ENCODE measurements at places on chromosomes 5 and 9.

GRCh38 chr5:77483682-77484081, 8.4 kb downstream of the WDR41 start:
- DNase-seq: no peak

DNA sequence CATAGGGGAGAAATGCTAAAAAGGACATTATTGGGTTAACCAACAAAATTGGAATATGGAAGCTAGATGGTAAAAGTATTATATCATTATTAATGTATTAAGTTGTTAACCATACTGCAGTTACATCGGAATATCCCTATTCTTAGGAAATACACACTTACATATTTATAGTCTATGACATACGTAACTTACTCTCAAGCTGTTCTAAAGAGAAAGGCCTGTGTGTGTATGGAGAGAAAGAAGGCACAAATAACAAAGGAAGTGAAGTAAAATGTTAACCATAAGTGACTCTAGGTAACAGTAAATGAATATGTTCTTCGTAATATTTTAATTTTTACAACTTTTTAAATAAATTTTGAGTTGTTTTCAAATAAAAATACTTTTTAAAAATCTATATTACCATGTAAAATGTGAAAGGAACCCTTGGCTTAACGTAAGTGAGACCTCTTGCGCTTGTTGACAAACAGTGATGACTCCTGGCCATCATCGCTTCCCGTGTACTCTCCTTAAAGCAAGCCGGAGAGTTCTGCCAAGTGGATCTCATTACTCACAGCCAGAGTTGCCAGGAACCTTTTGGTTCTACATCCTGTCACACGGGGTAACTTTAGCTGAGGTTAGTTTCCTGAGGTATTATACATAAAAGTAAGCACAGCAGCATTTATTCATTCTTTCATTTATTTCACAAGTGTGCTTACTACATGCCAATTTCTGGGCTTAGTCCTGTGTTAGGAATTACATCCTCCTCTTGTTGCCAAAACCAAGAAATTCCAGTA, 165.4 kb downstream of the EPB41L4A start:
- no peak for DNase-seq

DNA sequence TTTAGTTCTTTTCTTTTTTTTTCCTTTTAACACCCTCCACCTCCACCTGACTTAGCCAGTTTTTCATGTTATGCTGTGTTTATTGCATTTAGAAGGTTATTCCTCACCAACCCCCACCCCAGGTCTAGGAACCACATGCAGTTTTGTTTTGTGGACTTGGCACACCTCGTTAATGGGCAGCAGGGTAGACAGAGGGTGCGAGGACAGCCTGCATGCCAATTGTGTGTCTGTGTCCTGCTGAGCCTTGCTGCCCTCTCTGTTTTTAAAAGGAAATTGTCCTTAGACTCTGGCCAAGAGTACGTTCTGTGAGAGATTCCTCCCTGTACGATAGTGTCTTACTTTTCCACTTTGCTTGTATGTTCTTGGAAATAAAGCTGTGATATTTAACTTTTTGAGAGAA, 13.9 kb downstream of the PIK3R1 start:
- DNase-seq: no peak

- DNase-seq: no peak
Measured at GRCh38 chr9:22463205-22463604, 16.6 kb downstream of the DMRTA1 start.

- no peak for DNase-seq
Measured at GRCh38 chr5:25979086-25979485, 1059.3 kb downstream of the CDH9 start.

DNA sequence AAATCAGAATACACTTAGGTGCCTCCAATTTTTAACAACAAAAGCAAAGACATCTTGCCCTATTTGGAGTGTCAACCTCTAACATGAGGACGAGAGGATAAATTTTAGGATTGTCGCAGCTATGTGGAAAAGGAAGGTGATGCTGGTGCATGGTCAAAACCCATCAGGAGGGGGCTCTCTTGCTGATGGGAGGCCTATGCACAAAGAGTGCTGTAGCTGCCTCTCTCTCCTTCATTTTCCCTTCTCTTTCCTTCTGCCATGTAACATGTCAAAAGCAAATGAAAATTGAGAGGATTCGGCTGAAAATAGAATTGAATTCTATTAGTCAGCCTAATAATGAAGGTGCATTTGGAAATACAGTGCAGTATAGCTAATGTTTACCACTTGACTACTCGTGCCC, 578.7 kb upstream of the ZNF462 start:
- DNase-seq: no peak

GRCh38 chr5:14767053-14767452, 102.5 kb downstream of the OTULIN start:
- DNase-seq: no peak

DNA sequence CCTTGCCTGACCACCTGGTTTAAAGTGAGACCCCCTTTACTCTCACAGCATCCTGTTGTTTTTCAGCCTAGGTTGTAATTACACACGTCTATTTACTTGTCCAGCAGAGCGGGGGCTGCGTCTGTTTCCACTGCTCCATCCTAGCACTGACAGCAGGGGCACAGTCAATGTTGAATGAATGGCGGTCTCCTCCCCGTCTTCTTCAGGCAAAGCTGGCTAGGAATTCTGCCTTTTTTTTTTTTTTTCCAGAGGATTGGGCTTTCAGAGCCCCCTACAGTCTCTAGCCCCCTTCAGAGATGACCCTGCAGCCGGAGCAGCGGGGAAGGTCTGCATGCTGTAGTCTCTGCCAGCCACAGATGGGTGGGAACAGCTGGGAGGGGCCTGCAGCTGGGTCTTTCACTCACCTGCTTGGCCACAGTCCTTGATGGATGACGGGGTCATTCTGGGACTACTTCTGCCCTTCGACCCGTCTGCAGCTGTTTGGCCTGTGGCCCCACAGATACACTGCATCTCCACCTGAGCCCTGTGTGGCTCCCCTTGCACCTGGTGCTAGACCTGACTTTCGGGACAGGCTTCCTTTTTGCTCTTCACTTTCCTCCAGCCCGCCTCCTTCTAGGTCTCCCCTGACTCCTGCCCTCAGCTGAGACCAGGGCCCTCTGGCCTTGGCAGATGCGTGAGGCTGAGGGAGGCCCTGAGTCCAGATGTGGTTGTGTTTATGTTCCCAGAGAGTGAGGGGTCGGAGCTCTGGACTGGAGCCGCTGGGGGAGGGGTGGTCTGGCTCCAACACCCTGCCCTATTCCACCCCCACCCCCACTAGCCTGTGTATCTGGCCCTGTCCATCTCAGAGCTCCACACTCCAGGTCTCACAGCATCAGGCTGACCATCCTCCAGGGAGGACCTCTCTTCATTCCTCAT, 8.0 kb downstream of the PITX1 start:
- no peak for DNase-seq

- no peak for DNase-seq
Measured at GRCh38 chr5:66538531-66538930, 57.7 kb upstream of the MAST4 start.

DNA sequence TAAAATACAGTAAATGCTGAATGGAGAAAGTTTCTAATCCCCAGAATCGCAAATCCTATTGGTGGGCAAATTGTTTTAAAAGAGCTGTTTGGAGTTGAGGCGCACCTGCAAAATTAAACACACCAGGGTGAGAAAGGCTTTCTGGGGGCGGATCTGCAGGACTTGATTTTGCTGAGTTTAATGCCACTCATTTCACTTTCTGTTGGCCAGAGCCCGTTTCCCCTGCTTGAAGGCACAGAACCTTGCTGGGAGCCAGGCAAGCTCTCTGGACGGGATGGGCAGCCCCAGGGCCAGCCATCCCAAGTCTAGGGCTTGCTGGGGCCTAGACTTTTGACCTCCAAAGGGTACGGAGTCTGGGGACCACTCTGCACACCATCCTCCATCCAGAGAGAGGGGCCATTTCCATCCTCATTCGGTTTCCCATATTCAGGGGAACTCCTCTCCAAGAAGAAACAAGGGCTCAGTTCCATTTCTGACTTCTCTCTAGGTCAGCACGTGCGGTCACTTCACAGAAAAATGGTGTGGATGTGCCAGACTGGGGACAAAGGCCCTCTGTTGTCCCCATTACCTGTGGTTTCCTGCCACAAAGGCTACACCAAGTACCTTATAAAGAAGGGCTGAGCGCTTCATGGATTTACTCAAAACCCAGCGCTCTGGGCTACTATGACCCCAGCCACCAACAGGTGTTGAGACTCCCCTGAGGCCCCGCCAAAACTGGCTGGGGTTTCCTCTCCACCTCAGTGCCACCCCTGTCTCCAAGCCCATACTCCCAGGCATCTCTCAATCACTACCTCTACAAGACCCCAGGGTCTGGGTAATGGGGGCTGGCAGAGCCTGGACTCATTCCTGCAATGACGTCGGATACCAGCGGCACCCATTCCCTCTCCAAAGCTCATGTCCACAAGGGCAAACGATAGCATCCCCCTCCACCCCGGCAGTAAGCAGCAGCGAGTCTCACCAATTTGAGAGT, 170.0 kb downstream of the AUH start:
- no peak for DNase-seq

GRCh38 chr5:135429301-135430134, 17.6 kb downstream of the DCANP1 start:
- no peak for DNase-seq

- no peak for DNase-seq
Measured at GRCh38 chr5:535846-536698, 11.8 kb upstream of the SLC9A3 start.

- no peak for DNase-seq
Measured at GRCh38 chr9:4709380-4709779, 30.0 kb downstream of the CDC37L1 start.

DNA sequence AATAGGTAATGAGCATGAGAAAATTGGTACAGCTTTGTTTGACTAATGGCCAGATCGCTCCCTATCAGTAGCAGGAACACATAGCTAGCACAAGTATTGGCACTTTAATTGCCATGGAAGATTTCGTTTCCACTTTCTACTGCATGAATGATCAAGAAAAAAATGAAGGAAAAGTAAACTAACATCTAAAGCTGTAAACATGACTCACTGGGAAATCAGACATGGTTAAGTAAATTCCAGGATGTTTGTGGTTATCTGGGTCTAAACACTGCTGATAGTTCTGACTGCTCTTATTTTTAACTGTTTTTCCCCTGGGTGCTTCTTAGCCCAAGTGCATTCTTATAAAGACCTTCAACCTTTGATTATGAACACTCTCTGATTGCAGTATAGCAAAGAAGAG, 388.9 kb downstream of the NR2F1-AS1 start:
- DNase-seq: no peak

DNA sequence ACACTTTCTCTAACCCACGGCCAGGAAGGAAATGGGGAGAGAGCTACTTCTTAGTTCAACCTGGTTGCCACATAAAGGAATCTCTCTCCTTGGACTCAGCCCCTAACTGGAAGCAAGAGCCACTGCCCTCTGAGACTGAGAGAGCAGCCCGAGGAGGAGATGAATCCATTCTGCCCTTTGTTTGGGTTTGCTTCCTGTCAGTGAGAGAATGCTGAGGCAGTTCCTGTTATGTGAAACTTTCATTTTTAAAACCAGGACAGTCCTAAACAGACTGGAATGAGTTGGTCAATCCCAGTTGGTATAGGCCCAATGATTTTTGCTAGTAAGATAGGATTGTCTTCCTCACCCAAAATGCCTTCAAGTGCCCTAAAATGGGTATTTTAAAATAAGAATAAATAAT, 205.1 kb downstream of the NTRK2 start:
- no peak for DNase-seq

DNA sequence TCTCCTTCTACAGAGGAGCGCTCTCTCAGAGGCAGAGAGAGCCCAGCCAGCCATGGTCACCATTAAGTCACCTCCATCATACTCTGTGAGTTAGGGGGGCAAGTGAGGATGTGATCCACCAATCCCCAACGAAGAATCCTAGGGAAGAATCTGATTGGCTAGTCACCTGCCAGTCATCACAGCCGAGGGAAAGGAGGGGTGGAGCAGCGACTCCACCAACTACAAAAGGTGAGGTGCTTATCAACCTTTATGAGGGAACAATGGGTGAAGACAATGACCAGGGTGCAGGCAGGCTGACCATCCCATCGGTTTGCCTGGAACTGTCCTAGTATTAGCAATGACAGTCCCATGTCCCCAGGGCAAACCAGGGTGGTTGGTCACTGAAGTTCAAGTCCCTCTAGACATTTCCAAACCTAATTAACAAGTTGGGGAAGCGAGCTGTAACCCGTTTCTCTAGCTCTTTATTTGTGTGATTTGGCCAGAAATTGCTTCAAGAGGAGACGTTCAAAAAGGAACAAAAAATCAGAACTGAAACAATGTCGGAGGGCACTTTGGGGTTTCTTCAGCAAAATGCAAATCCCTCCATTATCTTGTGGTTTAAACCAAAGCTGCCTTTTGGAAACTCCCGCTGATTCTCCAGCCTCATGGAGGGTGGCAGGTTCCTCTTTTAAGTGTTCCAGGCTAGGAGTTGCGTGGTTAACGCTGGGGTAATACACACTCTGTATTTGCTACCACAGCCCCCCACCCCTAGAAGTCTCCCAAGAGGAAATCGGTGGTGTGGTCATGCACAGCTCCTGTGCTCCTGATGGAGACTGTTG, 18.8 kb upstream of the FCN1 start:
- no peak for DNase-seq

GRCh38 chr9:97694769-97695168, 2.4 kb downstream of the XPA start:
- no peak for DNase-seq

DNA sequence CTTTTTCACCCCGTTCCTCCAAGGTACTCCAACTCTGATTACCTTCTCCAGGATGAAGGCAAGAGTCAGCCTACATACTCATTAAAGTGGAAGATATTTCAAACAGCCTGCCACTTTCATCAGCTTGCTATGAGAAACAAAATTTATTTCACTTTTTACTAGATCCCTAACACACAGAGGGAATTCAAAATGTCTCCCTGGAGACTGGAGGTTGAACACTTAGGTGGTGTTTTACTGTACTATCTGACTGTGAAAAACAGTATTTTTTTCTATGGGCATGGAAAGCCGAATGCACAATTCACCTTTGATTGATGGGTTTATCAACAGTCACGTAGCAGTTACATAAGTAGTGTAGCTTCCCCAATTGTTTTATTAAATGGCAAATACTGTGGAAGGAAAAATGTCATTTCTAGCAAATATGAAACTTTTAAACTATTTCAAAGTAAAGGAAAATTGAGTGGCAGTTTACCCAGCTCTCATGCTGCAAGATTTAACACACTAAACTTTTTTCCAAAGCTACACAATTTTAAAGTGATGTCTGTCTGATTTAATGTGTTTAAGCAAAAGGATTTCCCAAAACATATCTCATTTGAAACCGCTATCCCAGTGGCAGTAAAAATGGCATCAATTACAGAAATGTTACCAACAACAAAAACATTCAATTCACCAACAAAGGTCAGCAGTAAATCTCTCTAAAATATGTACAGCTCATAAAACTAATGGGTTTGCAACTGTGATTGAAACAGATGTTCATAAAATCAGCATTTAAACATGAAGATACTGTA, 125.0 kb upstream of the TLE4 start:
- DNase-seq: no peak

- DNase-seq: no peak
Measured at GRCh38 chr5:169416583-169417196, 115.8 kb upstream of the SLIT3 start.

DNA sequence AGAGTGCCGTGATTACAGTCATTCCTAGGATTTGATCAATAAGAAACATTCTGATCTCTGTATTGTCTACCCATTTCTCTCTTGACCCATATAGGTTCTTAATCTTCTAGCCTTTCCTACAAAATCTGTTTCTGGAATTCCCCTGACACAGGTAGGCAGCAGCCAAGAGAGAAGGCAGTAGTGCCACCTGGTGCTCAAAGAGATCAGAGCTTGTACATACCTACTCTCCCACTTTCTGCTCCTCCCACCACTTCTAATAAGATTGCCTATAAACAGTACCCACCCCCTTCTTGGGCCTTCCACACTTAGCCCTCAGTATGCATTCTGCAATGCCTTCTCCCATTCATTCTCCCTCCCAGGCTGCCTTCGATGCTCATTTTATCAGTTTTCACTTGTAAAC, 117.4 kb upstream of the RORB start:
- DNase-seq: no peak

Data from stimulated activated CD8-positive, alpha-beta memory T cell treated with anti-CD3 and anti-CD28 coated beads, Interleukin-15, amount 100 ng/mL, for 24 hours (primary cell).